Osteoblast (primary cell): ENCODE measurements at places on chromosomes 7 and 10. TPM values are rescaled to one million over a fixed set of nuclear protein-coding genes. Genes with fewer than 3 reads are reported as not detected.

The ZNRF2 gene
- 12.1 and 12.7 TPM in 2 replicates for total RNA-seq

The CPED1 gene
- total RNA-seq = 30.8 and 37.4 TPM in 2 replicates

The UPK3BL1 gene
- 4.7 and 13.8 TPM in 2 replicates for total RNA-seq

The C10orf62 gene
- total RNA-seq = 0.29 and 0.36 TPM in 2 replicates

The CTAGE4 gene
- 0.36 and 2.4 TPM in 2 replicates for total RNA-seq

The ECHS1 gene
- total RNA-seq = 55.4 and 56.1 TPM in 2 replicates

The MKI67 gene
- 2.5 and 3.5 TPM in 2 replicates for total RNA-seq

The PON1 gene
- total RNA-seq = not detected in 2 replicates

The MPP7 gene
- total RNA-seq = 1.5 and 2.2 TPM in 2 replicates

The SUMF2 gene
- total RNA-seq = 230 and 231 TPM in 2 replicates

The ZNF467 gene
- not detected in 2 replicates for total RNA-seq

The CPN1 gene
- total RNA-seq = not detected in 2 replicates

The ZNF488 gene
- under 0.01 and 0.29 TPM in 2 replicates for total RNA-seq

The HOXA10 gene
- total RNA-seq = 32.1 and 43.1 TPM in 2 replicates

The CPA4 gene
- 18.6 and 28.2 TPM in 2 replicates for total RNA-seq

The PCLO gene
- total RNA-seq = under 0.01 and 0.36 TPM in 2 replicates

The HYAL4 gene
- not detected in 2 replicates for total RNA-seq

The CPA5 gene
- total RNA-seq = not detected in 2 replicates

The ACHE gene
- total RNA-seq = under 0.01 TPM in 2 replicates

The PHYHIPL gene
- total RNA-seq = not detected in 2 replicates

The DCLRE1A gene
- 5.0 and 5.1 TPM in 2 replicates for total RNA-seq

The GRID2IP gene
- under 0.01 TPM in 1 of 2 replicates, not detected in the other for total RNA-seq

The HOXA6 gene
- 5.0 and 7.6 TPM in 2 replicates for total RNA-seq

The TUBB8 gene
- total RNA-seq = not detected in 2 replicates

The ITPRID1 gene
- total RNA-seq = not detected in 2 replicates

The PDAP1 gene
- 33.0 and 33.7 TPM in 2 replicates for total RNA-seq
